ENCODE measurements at places on chromosomes 2 and 18. TPM values are rescaled to one million over a fixed set of nuclear protein-coding genes. Genes with fewer than 3 reads are reported as not detected.
A peak's percentile ranks its signal among the peaks of the same experiment; 100 is the strongest.

GRCh38 chr2:129176375-129176774, 803.1 kb upstream of the RAB6C start:
- no peak for DNase-seq

The ACKR3 gene
- total RNA-seq, result 46.4 TPM

DNA sequence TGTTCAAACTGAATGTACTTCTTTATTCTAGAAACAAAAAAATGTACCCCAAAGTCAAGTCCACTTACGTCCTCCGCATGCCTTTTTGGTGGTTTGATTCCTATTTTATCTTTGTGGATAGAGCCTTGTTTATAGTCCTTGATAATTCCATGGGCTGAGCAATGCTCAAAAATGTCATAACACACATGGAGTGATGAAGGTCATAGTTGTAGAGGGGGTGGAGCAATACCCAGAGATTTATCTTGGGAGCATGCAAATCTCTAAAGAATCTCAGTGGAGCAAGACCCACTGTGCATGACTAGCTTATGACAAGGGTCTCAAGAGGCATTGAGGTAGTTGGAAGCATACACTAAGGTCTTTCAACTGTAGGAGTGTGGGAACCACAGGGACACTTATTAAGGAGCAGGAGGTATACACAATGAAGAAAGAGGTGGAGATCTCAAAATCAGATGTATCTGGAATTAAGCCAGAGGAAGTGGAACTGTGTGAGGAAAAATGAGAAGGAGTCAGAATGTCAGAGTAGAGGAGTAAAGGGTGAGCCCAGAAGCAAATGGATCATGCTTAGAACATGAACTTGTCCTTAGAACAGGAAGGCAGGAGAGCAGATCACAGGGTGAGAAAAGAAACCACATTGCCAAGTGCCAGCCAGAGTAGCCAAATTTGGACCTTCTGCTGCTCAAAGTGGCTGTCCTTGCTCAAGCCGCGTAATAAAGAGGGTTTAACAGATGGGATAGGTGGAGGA, 68.1 kb upstream of the STK39 start:
- no peak for DNase-seq

The TUBA3E gene
- 6.7 TPM for total RNA-seq

DNA sequence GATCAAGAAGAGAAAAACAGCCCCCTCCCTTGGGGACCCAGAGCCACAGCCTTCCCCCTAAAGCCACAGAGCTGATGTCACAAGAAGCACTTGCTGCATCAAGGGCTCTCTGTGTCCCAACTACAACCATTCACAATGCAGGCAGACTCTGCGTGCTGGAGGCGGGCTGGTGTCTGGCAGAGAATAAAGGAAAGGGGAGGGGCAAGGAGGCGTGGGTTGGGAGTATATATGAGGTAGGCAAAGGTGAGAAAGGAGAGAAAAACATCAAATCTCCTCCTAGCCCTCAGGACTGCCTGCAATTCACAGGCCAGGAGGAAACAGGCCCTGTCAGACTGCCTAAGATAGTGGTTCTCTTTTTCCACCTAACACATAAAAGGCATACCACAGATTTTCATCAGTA, 48.8 kb upstream of the IHH start:
- DNase-seq, result no peak

DNA sequence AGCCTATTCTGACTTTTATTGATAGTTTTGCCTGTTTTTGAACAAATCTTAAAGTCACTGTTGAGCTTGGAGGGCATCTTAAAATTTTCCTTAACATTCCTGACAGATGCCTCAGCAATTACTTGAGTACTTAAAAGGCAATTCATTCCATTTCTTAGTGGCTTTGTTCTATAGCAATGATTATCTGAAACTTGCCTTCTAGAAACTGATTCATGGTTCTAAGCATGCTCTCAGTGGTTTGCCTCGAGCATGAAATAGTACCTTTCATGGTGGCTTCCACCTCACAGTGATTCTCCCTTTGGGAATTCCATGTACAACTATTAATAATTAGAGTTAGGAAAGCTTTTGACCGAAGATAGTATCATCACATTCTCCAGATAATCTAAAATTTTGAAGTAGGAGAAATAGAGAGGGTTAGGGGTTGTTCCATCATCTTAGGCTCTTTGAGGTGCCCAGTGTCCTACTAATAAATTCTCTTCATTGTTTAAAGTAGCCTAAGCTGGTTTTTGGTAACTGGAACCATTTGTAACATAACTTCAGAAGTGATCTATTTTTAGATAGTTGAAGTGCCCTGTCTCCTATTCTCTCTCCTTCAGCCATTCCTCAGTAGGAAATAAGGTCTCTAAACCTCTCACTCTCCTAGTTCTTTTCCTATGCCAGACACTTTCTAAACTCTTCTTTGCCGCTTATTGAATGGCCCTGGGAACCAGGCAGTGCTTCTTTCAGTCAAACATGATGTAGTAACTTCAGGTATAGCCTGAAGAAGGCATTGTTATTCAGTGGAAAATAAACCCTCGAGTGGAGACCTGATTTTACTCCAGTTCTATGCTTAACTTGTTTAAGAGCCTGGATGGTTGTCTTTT, 156.1 kb downstream of the HAUS1 start:
- DNase-seq, result no peak

The ITPRIPL1 gene
- 1.4 TPM for total RNA-seq

DNA sequence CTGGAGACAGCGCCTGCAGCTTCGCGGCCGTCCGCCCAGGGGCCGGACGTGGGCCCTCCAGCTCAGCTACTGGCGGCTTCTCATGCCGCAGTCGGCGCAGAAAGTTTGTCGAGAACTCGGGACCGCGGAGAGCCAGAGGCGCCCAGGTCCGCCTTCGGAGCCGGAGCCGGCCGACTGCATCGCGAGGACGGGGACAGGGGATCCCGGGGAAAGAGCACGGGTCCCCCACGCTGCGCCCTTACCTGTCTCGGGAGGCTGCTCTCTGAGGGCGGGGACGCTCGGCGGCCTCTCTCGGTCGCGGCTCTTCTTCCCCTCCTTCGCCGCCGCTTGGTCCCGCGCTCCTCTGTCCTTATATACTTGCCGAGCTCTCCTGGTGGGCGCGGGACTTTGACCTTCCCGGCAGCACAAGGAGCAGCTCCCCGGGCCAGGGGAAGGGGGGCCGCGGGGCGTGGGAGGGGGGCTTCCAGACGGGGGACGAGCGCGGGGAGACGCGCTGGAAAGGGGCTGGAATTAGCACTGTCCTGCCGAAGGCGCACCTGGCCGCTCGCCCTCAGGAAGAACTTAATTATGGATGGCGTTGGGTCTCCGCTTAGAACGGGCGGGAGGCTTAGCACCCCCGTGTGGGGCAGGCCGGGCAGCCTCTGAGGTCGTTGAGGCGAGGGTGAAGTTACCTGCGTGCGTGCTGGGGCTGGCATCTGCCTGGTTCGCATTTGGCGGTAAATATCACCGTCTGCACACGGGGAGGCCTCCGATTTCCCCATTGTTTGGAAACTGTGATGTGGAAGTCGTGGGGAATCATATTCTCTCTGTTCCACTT, at the start of gene POMC:
Gene POMC (minus strand): TSS at position 325 of the 817 bp plus-strand sequence. CDS start 3,808 bp downstream, outside the sequence.
- DNase-seq, result peak; percentile 35

GRCh38 chr18:46474487-46475389, 182.3 kb downstream of the LOXHD1 start:
- DNase-seq, result no peak
